ENCODE measurements at places on chromosomes 16 and 17.

DNA sequence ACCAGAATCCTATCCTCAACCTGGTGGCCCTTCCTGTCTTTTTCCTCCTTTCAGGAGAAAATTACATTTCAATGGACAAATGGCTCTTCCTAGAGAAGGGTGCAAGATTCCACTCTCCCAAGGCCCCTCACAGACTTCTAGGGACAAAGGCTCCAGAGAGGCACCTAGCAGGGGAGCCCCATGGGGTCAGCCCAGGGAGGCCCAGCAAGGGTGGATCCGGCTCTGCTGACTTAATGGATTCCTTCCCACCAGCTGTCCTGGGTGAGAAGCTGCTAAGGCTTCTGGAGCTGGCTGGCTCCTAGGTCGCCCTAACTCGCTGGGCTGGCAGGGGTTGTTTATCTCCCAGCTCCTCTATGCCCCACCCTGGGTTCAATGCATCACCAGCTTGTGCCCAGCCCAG lies 152.4 kb downstream of the ZNF423 start:
- DNase-seq = no peak

DNA sequence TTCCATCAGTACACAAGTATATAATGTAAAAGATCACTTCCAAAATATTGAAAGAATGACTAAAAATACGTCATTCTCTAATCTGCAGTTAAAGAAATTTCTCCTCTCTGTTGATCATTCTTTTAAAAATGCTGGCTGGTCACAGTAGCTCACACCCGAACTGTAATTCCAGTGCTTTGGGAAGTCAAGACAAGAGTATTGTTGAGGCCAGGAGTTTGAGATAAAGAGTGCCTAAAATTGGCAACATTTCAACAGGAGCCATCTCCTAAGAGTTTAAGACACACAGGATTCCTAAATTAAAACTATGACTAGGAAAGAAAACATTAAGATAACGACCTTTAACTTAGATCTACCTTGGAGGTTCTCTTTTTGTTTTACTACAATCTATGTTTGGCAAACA lies 4.5 kb upstream of the USP32 start:
- no peak for DNase-seq

DNA sequence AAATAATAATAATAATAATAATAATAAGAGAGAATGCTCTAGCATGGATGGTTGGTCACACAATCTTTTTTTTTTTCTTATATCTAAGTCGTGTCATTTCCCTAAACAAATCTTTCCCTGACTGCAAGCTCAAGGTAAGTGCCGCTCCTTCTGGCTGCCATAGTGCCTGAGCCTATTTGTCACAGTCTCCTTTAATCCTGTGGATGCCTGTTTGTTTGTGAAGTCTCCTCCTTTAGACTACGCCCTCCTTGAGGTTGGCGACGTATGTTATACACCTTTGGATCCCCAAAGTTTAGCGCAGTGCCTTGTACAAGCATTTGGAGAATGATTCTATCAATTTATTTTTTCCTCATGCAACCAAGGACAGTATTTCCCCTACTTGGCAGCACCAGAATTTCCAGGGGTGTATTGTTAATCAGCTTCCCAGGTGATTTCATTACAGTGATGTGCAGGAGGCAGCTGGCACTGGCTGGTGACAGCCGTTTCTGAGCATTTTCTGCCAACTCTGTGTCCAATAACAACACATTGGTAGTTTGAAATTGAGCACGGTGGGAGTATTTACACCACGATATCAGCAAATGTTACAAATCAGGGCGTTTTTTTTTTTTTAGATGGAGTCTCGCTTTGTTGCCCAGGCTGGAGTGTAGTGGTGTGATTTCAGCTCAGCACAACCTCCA lies 26.6 kb downstream of the TMEM238L start:
- DNase-seq = no peak

GRCh38 chr17:67194134-67194533 lies 50.9 kb downstream of the HELZ start:
- no peak for DNase-seq

- no peak for DNase-seq
These were observed 3.1 kb downstream of the MINK1 start for GRCh38 chr17:4836221-4836620.

- no peak for DNase-seq
These were observed 6.6 kb downstream of the ABI3 start for GRCh38 chr17:49216953-49217650.

- DNase-seq = no peak
These were observed 661 bp downstream of the RFWD3 start for GRCh38 chr16:74666010-74666421.

DNA sequence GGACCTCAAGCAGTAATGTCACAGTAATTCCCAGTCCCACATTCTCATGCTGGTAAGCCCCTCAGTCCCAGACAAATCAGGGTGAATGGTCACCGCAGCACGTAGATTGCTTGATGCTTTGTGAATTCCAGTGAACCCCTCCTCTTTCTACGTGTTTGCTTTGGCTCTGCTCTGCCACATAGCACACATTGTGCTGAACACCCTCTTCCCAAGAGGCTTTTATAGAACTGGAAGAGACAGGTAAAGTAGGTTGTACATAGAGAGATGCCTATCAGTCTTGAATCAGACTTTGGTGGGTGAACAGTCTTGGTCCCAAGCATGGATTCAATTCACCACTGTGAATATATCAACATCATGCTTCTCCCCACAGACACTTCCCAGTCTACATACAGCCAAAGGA lies 579 bp upstream of the KRTAP9-6 start:
- DNase-seq = no peak

DNA sequence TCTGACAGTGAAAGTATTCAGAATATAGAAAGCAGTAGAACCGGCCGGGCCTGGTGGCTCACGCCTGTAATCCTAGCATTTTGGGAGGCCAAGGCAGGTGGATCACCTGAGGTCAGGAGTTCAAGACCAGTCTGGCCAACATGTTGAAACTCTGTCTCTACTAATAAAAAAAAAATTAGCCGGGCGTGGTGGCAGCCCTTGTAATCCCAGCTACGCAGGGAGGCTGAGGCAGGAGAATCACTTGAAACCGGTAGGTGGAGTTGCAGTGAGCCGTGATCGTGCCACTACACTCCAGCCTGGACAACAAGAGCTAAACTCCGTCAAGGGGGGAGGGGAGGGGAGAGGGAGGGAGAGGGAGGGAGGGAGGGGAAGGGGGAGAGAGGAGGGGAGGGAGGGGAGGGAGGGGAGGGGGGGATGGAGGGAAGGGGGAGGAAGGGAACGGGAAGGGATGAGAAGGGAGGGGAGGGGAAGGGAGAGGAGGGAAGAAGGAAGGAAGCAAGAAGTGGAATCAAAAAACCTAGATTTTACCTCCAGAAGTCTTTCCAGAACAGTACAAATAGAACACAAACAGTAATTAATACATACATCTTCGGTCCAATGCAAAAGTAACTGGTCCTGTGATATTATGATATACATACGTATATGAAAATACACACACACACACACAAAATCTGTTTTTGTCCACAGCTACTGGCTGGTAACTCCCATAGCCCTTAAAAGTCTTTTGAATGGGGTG lies 10.9 kb upstream of the NT5C start:
- DNase-seq = no peak

DNA sequence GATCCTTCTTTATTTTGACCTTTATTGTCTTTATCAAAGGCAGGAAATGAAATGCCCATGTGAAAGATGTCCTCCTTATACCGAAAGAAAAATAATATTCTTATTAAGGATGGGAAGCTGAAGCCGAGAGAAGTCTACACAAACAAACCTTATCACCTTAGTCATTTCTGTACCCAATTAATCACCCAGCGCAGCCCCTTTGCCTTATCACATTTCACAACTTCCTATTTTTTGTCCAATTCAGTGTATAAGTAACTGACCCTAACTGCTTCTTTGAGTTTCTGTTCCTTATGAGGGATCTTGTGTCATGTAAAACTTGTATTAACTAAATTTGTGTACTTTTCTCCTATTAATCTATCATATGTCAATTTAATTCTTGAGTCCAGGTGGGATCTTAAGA lies 16.4 kb upstream of the CCL23 start:
- no peak for DNase-seq

- DNase-seq = no peak
These were observed 50.9 kb upstream of the TEKT3 start for GRCh38 chr17:15392326-15392741.

DNA sequence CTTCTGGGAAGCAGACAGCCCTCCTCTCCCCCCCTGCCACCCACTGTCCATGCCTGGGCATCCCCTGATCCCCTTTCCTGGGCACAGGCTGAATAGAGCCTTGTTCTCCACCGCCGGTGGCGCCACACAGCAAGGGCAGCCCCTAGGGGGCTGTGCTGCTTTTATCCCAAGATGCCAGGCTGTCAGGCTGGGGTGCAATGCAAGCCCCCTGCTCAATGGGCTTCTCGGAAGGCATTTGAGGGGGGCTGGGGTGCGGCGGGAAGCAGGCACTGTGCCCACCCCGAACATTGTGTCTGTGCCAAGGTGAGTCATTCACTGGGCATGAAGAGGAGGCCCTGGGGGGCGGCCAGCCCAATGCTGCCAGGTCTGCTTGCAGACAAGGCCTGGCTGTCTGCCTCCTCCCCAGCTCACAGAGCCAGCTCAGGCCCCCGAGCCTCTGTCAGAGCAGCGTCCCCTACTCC lies 1.5 kb upstream of the GFAP start:
- DNase-seq = no peak

DNA sequence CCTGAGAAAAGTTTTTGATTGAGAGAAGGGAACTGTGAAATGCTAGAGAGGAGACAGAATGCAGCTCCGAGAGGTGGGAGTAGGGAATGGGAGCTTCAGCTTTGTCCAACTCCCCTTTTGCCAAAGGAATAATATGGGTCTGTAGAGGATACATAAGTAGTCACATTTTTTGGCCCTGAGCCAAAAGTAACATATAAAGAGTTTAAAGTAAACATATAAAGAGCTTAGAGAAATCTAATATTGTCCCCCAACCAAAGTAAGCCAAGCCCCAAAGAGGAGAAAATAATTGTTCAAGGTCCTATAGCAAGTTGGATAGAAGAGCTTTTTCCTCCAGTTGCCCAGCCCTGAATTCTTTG lies 215.1 kb downstream of the TMEM114 start:
- DNase-seq = no peak

- DNase-seq = no peak
These were observed 486.5 kb downstream of the CDH13 start for GRCh38 chr16:83113317-83113716.

DNA sequence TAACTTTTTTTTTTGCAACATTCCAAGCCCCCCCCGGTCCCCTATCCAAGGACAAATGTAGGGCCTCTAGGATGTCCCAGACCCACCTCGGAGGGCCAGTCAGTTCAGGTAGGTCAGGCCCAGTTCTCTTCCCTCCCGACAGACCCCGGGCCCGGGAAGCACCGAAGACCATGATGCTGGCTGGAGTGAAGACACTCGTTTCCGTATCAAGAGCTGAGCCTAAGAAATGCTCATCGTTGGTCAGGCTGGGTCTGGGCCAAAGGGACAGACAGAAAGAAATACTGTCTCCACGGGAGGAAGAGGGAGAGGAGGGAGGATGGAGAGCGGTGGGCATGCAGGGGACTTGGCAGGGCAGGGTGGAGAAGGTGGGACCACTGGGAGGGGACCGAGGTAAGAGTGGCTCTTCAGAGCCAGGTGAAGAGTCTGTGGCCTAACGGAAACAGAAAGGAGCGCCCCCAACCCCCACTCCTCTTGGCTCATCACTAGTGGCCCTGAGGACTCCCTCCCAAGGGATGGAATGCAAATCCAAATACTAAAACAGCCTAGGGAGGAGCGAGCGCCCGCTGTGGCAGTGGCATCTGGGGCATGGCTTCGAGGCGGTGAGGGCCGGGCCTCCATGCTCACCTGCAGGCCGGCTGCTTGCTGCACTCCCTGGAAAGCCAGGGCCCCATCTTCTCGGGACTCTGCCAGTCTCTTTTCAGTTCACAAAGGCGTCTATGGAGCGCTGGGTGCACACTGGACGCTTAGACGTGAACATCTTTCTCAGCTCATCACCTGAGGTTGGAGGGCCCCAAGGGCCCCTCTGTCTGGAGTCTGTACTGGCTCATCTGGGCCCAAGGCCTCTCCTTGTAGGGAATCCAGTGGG lies 1.7 kb upstream of the ROGDI start:
- no peak for DNase-seq

DNA sequence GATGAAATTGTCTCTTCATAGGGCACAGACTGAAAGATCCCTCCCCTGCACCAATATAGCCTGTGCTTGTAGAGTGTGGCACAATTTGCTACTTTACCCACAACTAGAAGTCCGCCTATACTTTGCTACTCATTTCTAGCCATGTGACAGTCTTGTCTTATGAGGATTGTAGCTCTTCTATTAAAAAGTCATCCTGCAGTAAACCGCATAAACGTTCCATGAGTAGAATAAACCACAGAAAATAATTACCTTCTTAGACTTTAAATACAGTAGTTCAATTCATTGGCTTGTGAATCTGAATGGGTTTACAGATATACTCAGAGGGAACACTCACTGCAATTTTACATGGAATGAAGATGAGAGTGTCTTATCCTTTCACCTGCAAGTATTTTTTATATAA lies 4.4 kb downstream of the KRT27 start:
- no peak for DNase-seq

- DNase-seq = no peak
These were observed 28.9 kb downstream of the SLC7A5 start for GRCh38 chr16:87840271-87840978.

- DNase-seq = no peak
These were observed 16.5 kb downstream of the SCNN1B start for GRCh38 chr16:23318639-23319038.

DNA sequence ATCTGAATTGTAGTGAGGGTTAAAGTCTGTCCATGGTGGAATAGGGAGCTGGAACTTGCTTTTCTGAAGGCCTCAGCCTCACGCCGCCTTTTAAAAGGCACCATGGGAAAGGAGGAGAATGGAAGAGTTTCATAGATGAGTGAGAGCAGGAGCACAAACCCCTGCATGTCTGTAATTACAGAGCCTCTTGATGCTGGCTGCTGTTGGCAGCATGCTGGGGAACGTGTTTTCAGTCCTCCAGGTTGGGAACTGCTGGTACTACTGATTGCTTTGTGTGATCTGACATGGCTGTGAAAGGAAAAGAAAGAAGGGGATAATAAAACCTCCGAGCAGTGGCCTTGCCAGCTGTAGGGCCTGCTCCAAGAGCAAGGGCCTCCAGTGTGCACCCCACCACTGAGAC lies 16.8 kb upstream of the DYNLL2 start:
- no peak for DNase-seq

GRCh38 chr16:66095676-66096075 lies 270.8 kb upstream of the CDH5 start:
- DNase-seq = no peak

- no peak for DNase-seq
These were observed 46.4 kb downstream of the SLFN5 start for GRCh38 chr17:35289222-35289621.

- peak; percentile 48 for DNase-seq
These were observed at the start of gene SRCIN1 for GRCh38 chr17:38605841-38606645. Gene SRCIN1, minus strand, starts transcription at chr17:38605952. Its CDS starts 247 bp downstream, at chr17:38605705.

All from activated CD4-positive, alpha-beta T cell treated with anti-CD3 and anti-CD28 coated beads for 4 hours (primary cell).